ENCODE measurements at places on chromosomes 5 and 9. TPM values are rescaled to one million over a fixed set of nuclear protein-coding genes. Genes with fewer than 3 reads are reported as not detected.

The PCDHGB5 gene
- total RNA-seq, result 14.3 TPM

The SGCD gene
- 20.9 TPM for total RNA-seq

The TEX48 gene
- not detected for total RNA-seq

The CFAP90 gene
- total RNA-seq, result 29.8 TPM

The ECM2 gene
- total RNA-seq, result 63.1 TPM

The SLC27A6 gene
- total RNA-seq, result 3.4 TPM

The FBXO10 gene
- 3.9 TPM for total RNA-seq

The LCN9 gene
- total RNA-seq, result not detected

The C6 gene
- total RNA-seq, result 22.7 TPM

The ARID3C gene
- not detected for total RNA-seq

The TENT4A gene
- total RNA-seq, result 46.9 TPM

- no peak overlapping the region for H3K27ac ChIP-seq
- no peak overlapping the region for H3K4me3 ChIP-seq
- H3K27me3 ChIP-seq, result no peaks in the 10 kb centered on the region
- H3K4me1 ChIP-seq, result peaks cover 4% of the 10 kb centered on the region
- DNase-seq, result no peak
Measured at GRCh38 chr9:121711797-121712196, 60.4 kb downstream of the DAB2IP start.

DNA sequence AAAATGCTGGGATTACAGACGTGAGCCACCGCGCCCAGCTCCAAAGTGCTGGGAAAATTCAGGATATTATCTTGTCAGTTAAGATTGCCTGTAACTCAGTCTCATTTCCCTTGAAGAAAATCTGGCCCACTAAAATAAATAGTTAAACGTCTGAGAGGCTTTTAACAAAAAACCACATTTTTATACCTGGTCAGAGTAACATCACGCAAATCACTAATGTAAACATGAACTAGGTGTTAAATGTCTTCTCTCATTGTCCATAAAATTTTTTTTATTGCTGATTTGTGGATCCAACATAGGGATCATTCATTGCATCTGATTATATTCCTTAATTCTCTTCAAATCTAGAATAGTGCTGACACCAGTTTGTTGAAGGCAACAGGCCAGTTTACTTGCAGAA is 22.3 kb downstream of the CNOT6 start:
- no peaks in the 10 kb centered on the region for H3K36me3 ChIP-seq
- H3K27ac ChIP-seq, result no peak overlapping the region
- no peaks in the 10 kb centered on the region for H3K27me3 ChIP-seq

GRCh38 chr9:82152181-82152580 is 163.6 kb downstream of the SPATA31D1 start:
- H3K4me1 ChIP-seq, result peaks cover 30% of the 10 kb centered on the region
- H3K4me3 ChIP-seq, result no peak overlapping the region
- H3K27ac ChIP-seq, result no peak overlapping the region
- no peak for DNase-seq
- no peaks in the 10 kb centered on the region for H3K36me3 ChIP-seq

GRCh38 chr5:3220638-3221288 is 374.9 kb upstream of the IRX1 start:
- no peaks in the 10 kb centered on the region for H3K27me3 ChIP-seq
- no peak for DNase-seq
- H3K36me3 ChIP-seq, result no peaks in the 10 kb centered on the region
- H3K4me3 ChIP-seq, result no peak overlapping the region
- H3K4me1 ChIP-seq, result no peaks in the 10 kb centered on the region

DNA sequence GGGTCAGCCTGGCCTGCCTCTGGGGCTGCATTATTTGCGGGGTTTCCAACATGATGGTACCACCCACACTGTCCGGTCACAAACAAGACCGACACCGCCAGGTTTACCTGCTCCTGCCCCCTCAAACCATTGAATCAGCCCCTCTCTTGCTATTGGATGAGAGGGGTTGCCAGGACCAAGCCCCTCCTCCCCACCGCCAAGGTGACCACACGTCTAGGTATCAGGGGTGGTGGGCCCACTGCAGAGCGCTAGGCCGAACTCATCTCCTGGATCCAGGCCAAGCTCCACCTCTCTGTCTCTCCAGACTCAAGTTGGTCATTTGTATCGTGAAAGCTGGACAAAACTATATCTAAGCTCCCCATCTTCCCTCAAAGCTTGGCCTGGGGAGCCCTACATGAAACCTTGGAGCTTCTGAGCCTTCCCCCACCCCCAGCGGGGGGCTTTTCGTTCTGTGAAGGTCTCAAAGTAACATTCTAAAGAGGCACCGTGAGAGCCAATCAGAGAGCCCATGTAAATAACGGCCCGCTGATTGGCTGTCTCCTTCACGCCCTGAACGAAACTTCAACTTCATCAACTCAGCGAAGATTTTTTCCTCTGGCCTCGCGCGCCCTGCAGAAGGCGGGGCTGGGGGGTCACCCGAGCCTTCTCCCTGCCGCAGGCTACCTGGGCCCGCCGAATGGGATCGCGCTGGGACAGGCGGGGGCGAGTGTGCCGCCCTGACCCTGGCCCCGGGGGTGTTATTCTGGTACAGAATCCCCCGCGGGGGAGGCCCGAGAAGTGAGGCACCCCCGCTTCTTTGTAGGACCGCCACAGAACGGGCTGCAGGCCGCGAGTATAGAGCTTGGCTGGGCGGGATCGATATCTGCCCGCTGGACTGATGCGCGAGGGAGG is 49.6 kb upstream of the PSD2 start:
- no peaks in the 10 kb centered on the region for H3K27me3 ChIP-seq
- no peaks in the 10 kb centered on the region for H3K36me3 ChIP-seq
- peak; percentile 85 for DNase-seq
- peaks cover 24% of the 10 kb centered on the region for H3K4me1 ChIP-seq

DNA sequence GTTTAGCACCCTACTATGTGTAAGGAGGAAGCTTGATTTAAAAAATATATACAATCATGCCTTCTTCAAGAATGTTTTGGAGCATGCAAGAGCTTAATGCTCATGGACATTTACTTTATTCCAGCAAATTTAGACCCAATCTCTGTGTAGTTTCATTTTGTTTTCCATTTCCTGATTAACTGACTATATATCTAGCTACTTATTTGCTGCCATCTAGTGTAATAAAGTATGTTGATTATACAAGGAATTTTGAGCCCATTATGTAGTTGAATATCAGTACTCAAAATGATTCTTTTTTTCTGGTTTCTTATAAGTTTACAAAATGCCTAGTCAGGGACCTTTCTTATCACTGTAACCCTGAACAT is 100.0 kb upstream of the CCDC152 start:
- no peaks in the 10 kb centered on the region for H3K36me3 ChIP-seq
- DNase-seq, result no peak
- no peak overlapping the region for H3K27ac ChIP-seq
- peaks cover 22% of the 10 kb centered on the region for H3K4me1 ChIP-seq

DNA sequence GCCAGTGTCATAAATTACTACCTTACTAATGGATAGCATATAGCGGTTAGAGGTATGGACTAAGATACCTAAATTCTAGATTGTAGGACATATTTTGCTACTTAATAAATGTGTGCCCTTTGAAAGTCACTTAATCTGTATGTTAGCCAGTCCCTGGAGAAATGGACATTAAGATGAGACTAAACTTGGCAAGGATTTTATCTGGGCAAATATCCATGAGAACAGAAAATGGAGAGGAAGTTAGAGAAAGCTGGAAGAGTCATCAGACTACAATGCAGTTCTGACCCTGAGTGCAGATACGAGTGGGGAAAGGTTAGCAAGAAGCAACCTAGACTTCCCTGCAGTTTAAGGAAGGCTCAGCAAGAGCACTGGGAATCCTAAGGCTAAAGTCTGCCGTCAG is 33.0 kb downstream of the TBCA start:
- no peak overlapping the region for H3K27ac ChIP-seq
- DNase-seq, result peak; percentile 37
- no peak overlapping the region for H3K4me3 ChIP-seq
- no peaks in the 10 kb centered on the region for H3K4me1 ChIP-seq

GRCh38 chr9:93896496-93897033 is 58.6 kb downstream of the BARX1 start:
- no peak overlapping the region for H3K27ac ChIP-seq
- H3K36me3 ChIP-seq, result no peaks in the 10 kb centered on the region
- no peaks in the 10 kb centered on the region for H3K4me1 ChIP-seq
- no peak overlapping the region for H3K4me3 ChIP-seq
- no peaks in the 10 kb centered on the region for H3K27me3 ChIP-seq

GRCh38 chr5:2105141-2105540 is 222.4 kb upstream of the IRX4 start:
- H3K4me1 ChIP-seq, result no peaks in the 10 kb centered on the region
- H3K4me3 ChIP-seq, result no peak overlapping the region
- DNase-seq, result peak; percentile 23
- H3K36me3 ChIP-seq, result no peaks in the 10 kb centered on the region
- H3K27ac ChIP-seq, result no peak overlapping the region

- no peak overlapping the region for H3K27ac ChIP-seq
- DNase-seq, result peak; percentile 30
- H3K4me3 ChIP-seq, result no peak overlapping the region
Measured at GRCh38 chr5:77645158-77645994, 6.9 kb upstream of the OTP start.

GRCh38 chr9:81971727-81972126 is 16.8 kb upstream of the SPATA31D1 start:
- no peaks in the 10 kb centered on the region for H3K4me1 ChIP-seq
- no peak overlapping the region for H3K4me3 ChIP-seq
- H3K27ac ChIP-seq, result no peak overlapping the region
- no peak for DNase-seq

GRCh38 chr9:129558551-129559505 is 62.1 kb downstream of the C9orf50 start:
- no peak overlapping the region for H3K27ac ChIP-seq
- H3K4me1 ChIP-seq, result peaks cover 25% of the 10 kb centered on the region
- H3K36me3 ChIP-seq, result no peaks in the 10 kb centered on the region
- H3K4me3 ChIP-seq, result no peak overlapping the region
- H3K27me3 ChIP-seq, result no peaks in the 10 kb centered on the region

DNA sequence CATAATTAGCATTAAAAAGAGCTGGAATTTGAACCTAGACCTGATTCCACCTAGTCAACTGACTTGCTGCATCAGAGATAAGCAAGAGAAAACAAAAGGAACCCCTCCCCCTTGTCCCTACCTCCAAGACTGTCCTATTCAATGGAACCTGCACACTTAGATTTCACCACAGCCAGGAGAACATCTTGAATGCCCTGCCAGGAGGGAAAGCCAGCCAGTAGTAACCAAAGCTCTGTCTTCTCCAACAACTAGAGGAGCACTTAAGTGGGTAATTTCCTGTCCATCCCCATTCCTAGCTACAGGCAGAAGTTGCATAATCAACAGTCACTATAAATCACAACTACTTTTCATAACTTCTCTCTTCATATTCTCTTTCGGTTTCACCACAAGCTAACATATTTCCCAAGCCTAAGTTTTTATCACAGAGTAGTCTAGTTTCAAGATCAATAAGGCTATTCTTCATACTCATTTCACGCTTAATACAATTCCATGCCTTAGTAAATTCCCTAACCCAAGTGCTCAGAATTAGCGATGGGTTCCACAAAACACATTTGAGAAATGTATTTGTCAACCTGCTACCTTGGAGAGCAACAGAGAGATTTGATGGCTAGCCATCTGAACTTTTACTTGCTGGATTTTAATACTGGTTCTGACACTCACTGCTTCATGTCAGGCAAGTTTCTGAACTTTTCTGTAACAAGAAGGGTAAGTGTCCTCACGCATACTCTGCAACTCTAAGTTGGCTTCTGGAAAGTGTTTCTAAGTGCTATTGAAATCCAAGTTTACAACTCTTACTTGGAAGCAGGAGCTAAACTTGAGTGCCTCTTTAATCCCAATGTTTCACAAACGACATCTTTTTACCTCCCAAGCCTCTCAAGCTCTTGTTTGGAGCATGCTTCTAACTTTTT is 2.0 kb downstream of the DENND1A start:
- H3K36me3 ChIP-seq, result no peaks in the 10 kb centered on the region
- no peaks in the 10 kb centered on the region for H3K27me3 ChIP-seq
- DNase-seq, result no peak

DNA sequence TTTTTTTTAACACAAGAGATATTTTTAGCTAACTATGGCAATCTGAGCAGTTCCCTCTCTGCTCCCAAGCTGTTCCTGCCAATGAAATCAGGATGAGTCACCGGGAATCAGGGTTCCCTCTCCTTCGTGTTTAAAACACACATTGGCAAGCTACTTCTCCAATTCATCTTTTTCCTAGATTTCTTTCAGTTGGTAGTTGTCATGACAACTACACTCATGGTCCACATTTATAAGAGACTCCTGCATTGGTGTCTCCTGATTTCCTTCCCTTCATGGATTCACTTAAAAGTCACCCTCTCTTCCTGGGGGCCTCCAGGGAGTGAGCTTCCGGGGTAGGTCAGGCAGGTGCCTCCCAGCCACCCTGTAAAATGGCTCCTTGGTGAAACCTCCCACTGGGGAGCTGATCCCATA is 72.3 kb upstream of the NIPAL4 start:
- peaks cover 4% of the 10 kb centered on the region for H3K4me1 ChIP-seq
- no peaks in the 10 kb centered on the region for H3K27me3 ChIP-seq
- H3K27ac ChIP-seq, result no peak overlapping the region
- no peaks in the 10 kb centered on the region for H3K36me3 ChIP-seq

GRCh38 chr5:172602783-172603231 is 38.3 kb upstream of the NEURL1B start:
- no peaks in the 10 kb centered on the region for H3K36me3 ChIP-seq
- H3K27me3 ChIP-seq, result no peaks in the 10 kb centered on the region
- H3K4me1 ChIP-seq, result peaks cover 7% of the 10 kb centered on the region
- H3K27ac ChIP-seq, result peak overlapping the region; percentile 7
- DNase-seq, result peak; percentile 82

DNA sequence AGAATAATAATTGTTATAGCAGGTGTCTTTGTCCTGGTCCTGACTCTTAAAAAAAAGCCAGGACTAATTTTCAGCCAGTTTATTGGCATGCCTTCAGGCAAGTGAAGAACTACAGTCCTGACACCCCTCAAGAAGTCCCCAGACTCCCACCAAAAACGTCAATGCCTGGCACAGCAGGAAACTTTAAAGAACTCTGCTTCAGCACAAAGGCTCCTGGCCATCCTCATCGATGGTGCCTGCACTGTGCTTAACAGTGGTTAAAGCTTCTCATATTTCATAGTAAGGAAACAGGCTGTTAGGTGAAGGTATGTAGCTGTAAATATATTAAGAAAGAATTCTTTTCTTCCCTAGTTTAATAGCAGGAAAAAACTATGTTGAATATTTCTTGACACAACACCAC is 280.1 kb upstream of the PUM3 start:
- H3K27me3 ChIP-seq, result no peaks in the 10 kb centered on the region
- no peak overlapping the region for H3K4me3 ChIP-seq
- H3K27ac ChIP-seq, result no peak overlapping the region
- no peaks in the 10 kb centered on the region for H3K4me1 ChIP-seq
- no peaks in the 10 kb centered on the region for H3K36me3 ChIP-seq
- DNase-seq, result no peak
